Effector memory CD8-positive, alpha-beta T cell (primary cell): ENCODE measurements at places on chromosomes 2 and 18.
A peak's percentile ranks its signal among the peaks of the same experiment; 100 is the strongest.

- no peak for DNase-seq
Measured at GRCh38 chr2:159907909-159908308, 109.9 kb upstream of the CD302 start.

GRCh38 chr18:22088029-22088428, 81.4 kb upstream of the GATA6 start:
- no peak for DNase-seq

DNA sequence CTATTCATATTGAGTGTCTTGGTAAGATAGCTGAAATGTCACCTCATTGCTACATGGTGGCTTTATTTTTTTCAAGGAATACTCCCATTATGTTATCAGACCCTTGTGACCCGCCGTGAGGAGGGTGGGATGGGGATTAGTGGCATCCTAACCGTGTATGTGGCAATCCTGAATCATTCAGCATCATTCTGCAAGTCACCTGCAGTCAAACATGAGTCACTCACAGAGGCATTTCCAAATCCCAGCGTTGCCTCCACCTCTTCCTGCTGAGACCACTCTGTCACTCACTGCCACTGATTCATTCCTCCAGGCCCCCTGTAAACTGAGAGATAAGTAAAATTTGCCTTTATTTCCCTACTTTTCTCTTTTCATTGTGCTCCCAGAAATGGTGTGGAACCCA, 307.4 kb upstream of the KLHL29 start:
- DNase-seq, result no peak

DNA sequence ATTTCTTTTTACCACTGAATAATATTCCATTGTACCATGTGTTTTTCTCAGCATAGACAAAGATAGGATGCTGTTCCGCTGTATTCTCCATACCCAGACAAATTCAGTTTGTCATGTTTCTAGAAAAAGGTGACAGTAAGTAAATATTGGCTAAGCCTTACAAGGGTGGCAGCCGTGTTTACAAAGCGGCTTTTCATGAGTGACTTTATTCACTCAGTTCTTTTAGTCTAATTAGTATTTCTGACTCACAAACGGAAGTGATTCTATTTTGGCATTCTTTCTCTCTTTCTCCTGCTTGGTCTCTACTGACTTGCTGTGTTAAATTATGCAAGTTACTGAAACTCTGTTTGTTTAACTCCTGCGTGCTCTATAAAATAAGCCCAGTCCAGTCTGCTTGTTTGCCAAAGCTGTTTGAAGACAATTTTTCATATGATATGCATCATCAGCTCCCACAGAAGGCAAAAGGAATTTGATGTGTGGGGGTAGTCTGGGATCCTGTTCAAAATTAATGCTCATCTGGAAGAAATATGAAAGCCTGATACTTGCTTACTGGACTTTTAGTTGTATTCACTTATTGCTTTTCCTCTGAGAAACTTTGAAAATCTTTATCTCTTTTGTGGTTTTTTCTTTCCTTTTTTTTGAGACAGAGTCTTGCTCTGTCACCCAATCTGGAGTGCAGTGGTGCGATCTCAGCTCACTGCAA, 2.3 kb upstream of the PLEKHH2 start:
- DNase-seq, result no peak

GRCh38 chr2:205706769-205707381, 24.6 kb downstream of the NRP2 start:
- DNase-seq, result no peak

DNA sequence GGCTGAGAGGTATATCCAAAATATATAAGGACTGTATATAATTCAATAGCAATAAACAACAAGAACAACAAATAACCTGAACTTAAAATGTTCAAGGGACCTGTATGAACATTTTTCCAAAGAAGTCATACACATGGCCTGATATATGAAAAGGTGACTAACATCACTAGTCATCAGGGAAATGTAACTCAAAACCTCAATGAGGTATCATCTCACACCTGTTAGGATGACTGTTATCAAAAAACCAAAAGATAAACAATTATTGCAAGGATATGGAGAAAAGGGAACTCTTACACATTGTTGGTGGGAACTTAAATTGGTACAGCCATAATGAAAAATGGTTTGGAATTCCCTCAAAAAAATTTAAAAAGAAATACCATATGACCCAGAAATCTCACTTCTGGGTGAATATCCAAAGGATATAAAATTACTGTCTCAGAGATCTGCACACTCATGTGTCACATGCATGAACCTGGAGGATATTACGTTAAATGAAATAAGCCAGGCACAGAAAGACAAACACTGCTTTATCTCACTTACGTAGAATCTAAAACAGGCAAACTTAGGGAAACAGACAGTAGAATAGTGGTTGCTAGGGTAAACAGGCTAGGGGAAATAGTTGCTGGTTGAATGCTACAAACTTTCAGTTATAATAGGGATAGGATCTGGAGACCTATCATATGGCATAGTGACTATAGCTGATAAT, 334.5 kb upstream of the MMADHC start:
- no peak for DNase-seq

GRCh38 chr2:127961729-127962128, 66.1 kb downstream of the SAP130 start:
- no peak for DNase-seq

- DNase-seq, result no peak
Measured at GRCh38 chr2:20334605-20335203, 15.9 kb downstream of the PUM2 start.

GRCh38 chr2:191488135-191488534, 189.8 kb upstream of the NABP1 start:
- DNase-seq, result no peak

DNA sequence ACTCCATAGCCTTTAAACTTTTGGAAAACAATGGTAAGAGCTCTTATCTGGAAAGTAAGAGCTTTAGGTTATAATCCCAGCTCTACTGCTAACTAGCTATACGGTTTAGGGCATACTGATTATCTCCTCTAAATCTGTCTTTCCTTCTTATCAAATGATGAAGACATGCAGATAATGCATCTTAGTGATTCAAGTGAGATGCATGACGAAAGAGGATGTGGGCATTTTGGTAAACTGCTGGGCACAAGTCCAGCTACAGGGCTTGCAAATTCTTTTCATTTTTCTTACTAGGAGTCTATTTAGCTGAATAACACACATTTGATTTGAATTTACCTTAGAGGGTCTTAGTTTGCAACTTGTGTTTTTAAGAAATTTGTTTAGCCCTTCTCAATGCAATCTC, 1604.8 kb upstream of the ZEB2 start:
- no peak for DNase-seq

- no peak for DNase-seq
Measured at GRCh38 chr2:34012715-34013302, 413.7 kb upstream of the FAM98A start.

DNA sequence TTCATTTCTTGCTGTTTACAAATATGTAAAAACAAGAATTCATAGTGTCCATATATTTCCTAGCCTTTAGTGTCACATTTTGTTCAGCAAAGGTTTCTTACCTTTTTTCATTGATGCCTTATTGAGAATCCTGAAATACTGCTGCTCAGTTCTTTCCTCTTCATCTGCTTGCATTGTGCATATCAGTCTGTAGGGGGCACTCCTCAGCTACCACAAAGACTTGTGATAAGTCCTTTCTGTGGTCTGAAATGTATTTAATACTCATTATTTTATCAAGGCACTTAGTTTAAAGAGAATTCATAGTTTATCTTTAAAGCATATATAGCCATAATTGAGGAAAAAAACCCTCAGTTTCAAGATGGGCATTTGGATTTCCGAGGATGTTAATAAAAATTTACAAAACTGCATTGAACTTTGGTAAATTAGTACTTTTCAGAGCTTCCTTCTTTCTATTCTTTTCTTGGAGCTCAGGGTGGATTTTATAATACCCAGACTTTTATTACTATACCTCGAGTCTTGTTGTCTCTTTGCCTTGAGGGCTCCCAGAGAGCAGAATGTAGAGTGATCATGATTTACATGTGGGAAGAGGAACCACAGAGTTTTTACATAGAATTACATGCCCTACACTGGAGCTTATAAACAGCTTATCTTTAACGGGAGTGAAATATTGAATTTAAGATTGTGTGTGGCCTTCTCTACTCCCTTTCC, 570.1 kb downstream of the PLCL1 start:
- no peak for DNase-seq

- no peak for DNase-seq
Measured at GRCh38 chr18:42445359-42445758, 490.3 kb downstream of the PIK3C3 start.

- no peak for DNase-seq
Measured at GRCh38 chr2:71526975-71527374, 73.6 kb downstream of the DYSF start.

DNA sequence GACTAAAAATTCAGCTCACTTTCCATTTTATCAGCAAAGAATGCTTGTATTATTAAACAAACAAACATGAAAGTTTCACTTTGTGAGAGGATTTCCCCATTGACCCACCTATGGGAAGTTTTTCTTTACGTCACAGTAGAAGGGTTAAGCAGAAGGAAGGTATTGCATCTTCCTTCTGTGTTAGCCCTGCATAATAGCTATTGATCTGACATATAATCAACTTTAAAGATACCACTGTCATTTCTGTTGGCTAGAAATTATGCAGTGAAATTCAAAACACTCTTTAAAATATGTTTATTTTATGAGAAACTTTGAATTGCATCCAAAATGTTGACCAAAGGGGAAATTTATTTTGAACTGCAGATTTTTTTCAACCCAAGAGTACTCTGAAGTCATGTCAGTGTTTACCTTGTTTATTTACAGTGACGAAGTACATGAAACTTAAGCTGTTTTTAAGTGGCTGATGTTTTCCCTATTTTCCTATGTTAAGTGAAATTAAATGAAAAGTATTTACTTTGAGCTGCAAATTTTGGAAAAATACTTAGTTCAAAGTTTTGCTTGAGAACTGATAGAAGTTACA, 566.4 kb downstream of the ZEB2 start:
- no peak for DNase-seq

DNA sequence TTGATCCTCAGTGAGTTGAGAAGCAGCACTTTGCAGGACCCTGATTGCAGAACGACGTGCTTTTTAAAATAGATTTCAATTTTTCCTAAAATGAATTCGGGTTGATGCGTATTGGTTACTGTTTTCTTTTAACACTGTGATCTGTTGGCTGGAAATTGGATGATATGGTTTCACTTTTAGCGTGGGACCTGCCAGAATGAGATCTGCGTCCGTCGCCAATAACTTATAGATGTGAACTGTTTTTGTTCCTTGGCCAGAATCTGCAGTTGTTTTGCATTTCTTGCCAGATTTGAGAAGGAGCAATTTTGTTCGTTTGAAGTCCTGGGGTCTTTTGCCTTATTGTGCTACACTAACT, 703 bp downstream of the UGGT1 start:
- DNase-seq, result peak; percentile 3

- no peak for DNase-seq
Measured at GRCh38 chr18:56825878-56826277, 174.7 kb downstream of the WDR7 start.

DNA sequence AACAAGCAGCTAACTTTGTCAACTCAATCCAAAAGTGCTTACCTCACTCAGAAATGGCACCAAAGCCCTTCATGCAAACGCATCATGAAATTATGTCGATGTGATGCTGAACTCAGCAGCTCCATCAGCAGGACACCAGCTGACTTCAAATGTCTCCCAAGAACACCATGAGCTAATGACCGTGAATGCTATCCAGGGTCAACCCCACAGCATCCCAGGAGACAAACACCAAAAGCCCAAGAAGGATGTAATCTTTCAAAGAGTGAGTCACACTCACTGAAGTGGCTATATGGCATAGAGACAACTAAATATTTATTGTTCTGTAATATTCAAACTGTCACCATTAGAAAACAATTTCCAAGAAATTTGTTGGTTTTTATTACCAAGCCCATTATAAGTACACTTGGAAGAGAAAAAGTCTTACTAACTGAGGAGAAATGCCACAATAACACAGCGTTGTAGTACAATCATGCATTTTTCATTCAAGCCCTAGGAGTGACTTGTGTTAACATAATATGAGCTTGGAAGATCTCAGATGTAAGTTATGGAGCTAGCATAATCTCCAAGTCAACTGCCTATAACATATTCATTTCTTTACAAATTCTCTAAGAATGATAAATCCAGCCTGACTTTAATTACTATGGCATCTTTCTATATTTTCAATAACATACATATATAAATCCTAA, 165.0 kb upstream of the CCDC68 start:
- no peak for DNase-seq

DNA sequence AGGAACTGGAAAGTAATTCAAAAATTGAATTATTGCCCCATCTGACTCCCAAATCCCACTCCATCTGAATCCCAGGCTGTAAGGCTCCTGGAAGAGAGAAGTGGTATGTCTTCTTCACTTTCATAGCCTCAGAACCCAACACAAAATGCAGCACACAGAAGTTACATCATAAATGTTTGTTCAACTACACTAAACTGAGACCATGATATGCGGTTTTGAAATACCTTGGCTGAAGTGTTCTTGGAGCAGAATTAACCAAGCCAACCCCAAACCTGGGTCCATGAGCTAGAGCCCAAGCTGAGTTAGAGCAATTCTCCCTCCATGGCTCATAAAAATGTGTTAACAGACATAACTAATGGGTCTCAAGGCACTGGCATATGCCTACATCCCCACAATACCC, 23.3 kb downstream of the NEB start:
- no peak for DNase-seq

DNA sequence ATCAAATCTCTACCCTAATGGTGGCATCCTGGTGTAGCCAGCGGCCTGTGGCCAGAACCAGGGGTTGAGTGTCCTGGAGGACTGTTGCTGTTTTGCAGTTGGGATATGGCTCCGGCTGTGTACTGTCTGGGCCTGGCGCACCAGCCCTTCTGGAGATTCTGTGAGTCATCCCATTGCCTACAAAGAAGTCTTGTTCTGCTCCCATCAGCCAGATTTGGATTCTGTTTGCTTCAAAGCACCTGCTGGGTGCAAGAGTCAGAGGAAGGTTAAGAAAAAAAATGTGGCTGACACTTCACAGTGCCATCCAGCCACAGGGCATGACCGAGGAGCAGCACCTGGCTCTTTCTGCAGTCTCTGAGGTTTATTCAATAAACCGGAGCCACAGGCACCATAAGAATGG, 41.0 kb upstream of the ASAP2 start:
- no peak for DNase-seq

- no peak for DNase-seq
Measured at GRCh38 chr2:215662715-215663114, 226.8 kb upstream of the FN1 start.

- DNase-seq, result no peak
Measured at GRCh38 chr2:233840520-233840919, 13.8 kb downstream of the HJURP start.

GRCh38 chr2:16655905-16656642, 9.6 kb downstream of the CYRIA start:
- no peak for DNase-seq

GRCh38 chr2:200317975-200318374, 11.5 kb downstream of the SPATS2L start:
- no peak for DNase-seq

GRCh38 chr2:239019183-239019581, 171.3 kb downstream of the TWIST2 start:
- no peak for DNase-seq

- peak; percentile 80 for DNase-seq
Measured at GRCh38 chr2:74715081-74715791, 61.2 kb downstream of the SEMA4F start.

GRCh38 chr18:35776473-35776872, 194.9 kb downstream of the GALNT1 start:
- no peak for DNase-seq

- no peak for DNase-seq
Measured at GRCh38 chr2:98359986-98360385, 13.7 kb downstream of the CNGA3 start.

GRCh38 chr18:30093376-30093775, 949.2 kb downstream of the DSC3 start:
- DNase-seq, result no peak
